ENCODE measurements at places on chromosomes 7 and 10.

GRCh38 chr7:108257954-108258353 is 127.8 kb upstream of the LAMB4 start:
- no peak for DNase-seq

- no peak for DNase-seq
Observed at GRCh38 chr7:40883826-40884225, 749.0 kb downstream of the SUGCT start.

DNA sequence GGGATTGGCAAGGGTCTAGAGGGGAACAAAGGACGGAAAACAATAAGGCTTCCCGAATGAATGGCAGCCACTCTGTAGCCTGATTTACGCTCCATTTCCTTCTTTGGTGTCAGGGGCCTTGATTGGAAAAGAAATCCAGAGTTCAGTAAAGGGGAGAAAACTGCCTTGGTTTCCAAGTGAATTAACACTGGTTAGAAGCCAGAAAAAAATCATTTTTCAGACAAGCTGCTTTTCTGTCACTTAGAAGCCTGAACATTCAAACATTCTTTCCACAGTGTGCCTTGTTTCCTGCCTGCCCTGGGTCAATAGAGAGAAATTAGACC is 283 bp upstream of the TRDMT1 start:
- DNase-seq: no peak

- DNase-seq: no peak
Observed at GRCh38 chr10:34131152-34131551, 683.9 kb downstream of the PARD3 start.

DNA sequence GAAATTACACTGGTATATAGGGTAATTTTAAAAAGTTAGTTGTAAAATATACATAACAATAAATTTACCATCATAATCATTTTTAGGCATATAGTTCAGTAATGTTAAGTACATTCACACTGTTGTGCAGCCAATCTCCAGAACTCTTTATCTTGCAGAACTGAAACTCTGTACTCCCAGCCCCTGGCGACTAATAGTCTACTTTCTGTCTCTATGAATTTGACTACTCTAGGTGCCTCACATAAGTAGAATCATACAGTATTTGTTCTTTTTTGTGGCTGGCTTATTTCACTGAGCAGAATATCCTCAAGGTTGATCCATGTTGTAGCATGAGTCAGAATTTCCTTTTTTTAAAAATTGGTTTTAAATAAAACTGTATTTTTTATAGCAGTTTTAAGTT is 41.4 kb downstream of the NRF1 start:
- no peak for DNase-seq

DNA sequence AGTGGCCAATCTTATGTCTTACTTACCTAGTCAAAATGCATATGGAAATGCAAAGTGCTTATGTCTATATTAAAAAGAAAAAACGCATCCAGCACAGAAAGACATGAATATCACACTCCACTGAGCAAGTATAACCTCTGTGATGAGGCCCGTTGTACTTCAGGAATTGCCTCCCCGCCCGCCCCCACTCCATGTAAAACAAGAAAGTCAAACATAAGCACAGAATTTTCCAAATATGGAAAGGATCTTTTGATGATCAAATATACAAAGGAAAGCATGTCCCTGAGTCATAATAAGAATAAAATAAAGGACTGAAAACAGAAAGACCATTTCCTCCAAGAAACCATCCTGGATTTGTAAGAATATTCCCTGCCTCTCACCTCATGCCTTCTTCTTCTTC is 229.1 kb downstream of the BAMBI start:
- no peak for DNase-seq

- no peak for DNase-seq
Observed at GRCh38 chr7:42262964-42263363, 26.0 kb upstream of the GLI3 start.

GRCh38 chr7:63117-63480 is 129.3 kb upstream of the FAM20C start:
- no peak for DNase-seq

DNA sequence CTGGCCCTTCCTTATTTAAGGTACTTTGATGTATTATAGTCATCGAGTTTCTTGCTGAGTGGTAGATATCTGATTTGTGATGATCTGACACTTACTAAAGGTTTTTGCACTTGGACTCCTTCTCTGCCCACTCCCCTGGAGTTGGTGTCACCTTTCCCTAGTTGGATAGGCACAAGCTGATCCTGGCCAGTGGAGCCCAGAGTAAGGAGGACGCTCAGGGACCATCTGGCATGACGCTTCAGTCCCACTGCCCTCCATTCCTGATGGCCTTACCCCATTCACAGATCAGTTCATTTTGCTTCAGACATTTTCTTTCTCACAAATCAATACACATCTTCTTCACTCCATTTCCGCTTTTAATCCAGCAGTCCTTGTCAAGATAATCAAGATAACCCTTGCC is 20.1 kb downstream of the ASB15 start:
- no peak for DNase-seq

DNA sequence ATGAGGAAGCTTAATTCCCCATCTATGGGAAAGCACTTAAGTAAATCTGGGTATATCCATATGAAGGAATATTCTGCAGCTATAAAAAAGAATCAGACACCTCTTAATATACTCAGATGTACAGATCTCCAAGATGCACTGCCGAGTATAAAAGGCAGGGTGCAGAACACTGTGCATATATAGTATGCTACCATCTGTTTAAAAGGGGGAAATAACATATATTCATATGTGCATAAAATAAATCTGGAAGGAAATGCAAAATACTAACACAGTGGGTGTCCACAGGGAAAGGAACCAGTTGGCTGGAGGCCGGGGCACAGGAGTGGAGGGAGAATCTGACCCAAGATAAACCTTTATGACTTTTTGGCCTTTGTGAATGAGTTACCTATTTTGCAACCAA is 201.4 kb downstream of the SFMBT2 start:
- no peak for DNase-seq

- no peak for DNase-seq
Observed at GRCh38 chr7:85464042-85464651, 277.3 kb upstream of the SEMA3D start.

DNA sequence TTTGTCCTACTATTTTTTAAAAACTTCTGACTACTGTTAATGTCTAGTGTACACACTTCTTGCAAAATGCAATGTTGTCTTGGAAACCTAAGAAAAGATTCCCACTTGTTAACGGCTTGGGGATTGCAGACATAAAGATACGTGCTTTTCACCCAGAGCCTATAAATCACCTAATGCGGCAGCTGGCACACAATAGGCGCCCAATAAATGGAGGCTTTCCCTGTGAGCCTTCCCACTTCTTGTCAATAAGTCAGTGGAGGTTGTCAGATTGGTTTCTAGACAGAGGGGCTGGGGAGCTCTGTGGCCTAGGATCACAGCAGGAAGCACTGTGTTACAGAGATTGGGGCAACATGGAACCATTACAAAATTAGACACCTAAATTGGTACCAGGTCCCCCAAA is 74.7 kb downstream of the VSTM4 start:
- DNase-seq: no peak

DNA sequence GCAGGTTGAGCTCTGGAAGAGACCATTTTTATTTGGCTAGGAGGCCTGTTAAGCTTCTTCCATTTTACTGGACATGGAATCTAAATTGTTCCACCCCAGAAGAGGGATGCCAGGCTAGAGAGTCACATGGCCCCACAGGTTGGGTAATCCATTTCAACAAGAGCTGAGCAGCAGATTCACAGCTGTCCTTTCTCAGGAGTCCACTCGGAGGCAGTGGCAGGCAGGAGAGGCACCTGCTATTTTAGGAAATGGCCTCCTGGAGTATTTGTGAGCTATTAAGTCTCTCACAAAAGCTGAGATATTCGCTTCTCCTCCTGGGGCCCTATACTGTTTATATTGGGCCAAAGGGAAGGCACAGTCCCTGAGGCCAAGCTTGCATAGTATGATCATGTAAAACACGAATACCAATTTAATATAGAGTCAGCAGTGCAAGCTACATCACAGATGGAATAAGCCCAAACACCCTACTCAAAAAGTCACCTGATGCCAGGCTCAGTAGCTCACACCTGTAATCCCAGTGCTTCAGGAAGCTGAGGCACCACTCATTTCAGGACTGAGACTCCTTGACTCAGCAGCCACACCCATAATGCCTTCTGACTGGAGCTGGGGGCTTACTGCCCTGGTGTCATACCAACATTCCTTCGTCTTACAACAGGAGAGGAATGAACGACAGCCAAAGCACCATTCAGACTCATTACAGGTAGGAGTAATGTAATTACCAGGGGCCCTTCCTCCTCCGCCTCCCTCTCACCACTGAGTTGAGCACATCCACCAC is 124.1 kb downstream of the LMBR1 start:
- DNase-seq: no peak

DNA sequence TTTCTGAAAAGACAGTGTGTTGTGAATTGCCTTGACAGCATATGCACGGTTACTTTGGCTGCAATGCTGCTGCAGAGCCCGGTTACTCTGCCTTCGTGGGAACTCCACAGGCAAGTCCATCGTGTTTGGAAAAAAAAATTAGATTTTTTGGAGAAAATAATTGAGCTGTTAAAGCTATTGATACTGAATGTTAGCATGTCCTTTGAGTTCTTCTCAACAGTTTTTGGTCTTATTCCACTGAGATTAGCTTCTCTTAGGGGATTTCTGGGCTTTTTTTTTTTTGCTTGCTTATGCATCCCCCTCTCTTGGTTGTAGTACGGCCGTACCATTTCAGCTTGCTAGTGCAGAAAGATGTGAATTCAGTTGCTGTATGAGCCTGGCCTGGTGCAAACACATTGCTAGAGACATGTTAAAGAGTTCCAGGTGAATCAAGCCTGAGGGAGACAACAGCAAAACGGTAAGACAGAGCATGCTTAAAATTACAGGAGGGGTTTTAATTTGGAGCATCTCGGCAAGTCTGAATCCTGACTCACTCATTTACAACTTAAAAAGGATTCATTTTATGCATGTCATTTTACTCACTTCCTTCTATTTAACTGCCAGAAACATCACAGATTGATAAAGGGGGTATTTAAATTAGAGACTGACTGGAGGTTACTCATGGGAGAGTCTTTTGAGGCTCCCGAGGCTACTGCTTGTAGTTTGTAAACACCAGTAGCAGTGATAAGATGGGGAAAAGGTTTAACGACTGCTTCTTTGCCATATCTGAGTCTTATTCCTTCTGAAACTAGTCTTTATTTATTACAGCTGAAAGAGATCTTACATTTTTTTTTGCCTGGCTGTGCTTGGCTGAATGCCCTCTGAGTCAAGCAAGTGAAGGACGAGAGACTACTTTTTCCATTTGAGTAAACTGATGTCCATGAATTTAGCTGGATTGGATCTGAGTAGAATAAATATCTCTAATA is 113.7 kb downstream of the CDK14 start:
- peak; percentile 79 for DNase-seq

- DNase-seq: no peak
Observed at GRCh38 chr7:2471396-2471795, 4.8 kb downstream of the GRIFIN start.

- DNase-seq: no peak
Observed at GRCh38 chr10:117530791-117531190, 11.8 kb upstream of the EMX2 start.

- DNase-seq: no peak
Observed at GRCh38 chr7:156865493-156865892, 27.5 kb downstream of the LMBR1 start.

DNA sequence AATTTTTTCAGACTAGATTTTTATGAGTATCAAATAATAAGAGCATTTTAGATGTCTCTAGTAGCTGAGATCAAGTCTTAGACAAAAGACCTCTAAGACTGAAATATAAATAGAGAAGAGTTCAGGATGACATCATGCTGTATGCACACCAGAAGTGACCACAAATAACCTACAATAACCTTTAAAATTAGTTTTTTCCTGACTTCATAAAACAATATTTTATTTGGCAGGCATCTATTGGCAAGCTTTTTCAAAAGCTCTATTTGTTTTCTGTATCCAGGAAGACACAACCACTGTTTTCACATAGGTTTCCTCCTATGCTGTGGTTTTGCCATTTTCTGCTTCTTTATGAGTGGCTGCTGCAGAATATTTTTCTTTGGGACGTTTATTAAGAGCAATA is 359.1 kb downstream of the CRPPA start:
- no peak for DNase-seq

- no peak for DNase-seq
Observed at GRCh38 chr10:33993917-33994316, 659.5 kb upstream of the NRP1 start.

DNA sequence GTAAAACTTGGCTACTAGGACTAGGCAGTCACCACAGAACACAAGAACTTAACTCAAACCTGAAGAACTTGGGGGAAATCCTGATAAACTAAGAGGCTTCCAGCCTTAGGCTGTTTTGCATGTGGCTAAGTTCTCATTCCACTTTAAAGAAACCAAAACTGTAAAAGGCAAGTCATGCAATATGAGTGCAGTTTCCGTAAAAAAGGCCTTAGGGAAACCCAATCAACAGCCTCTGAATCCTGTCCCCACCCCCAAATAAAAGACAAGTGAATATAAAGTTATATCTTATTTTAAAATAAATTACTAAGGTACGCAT is 95.1 kb downstream of the USP6NL start:
- no peak for DNase-seq

- DNase-seq: no peak
Observed at GRCh38 chr7:158321936-158322615, 265.5 kb downstream of the PTPRN2 start.

- no peak for DNase-seq
Observed at GRCh38 chr7:1617957-1618356, 48.1 kb upstream of the PSMG3 start.

DNA sequence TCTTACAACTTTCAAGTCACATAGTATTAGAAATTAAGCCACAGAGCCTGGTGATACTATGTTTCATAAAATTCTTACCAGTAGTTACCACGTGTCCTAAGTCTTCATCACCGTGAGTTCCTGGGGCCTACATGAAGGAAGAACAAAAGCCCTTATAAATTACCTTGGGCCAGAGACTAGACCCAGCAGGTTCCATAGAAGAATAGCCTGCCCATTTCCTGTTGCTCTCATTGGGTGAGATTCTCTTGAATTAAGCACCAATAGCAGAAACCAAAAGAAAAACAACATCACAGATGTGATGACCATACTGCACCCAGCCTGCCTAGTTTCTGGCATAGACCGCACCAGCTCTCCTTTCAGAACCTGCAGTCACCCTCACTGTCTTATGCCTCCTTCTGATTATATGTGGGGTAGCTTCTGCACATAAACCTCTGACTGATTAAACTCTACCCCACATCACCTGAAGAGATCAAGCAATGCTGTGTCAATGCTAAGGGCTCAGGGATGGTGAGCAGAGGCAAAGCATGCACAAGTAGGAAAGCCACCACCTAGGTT is 18.0 kb upstream of the SEM1 start:
- DNase-seq: no peak

GRCh38 chr10:8453587-8453986 is 399.1 kb downstream of the GATA3 start:
- DNase-seq: no peak

- DNase-seq: no peak
Observed at GRCh38 chr10:100192350-100192749, 6.5 kb upstream of the ERLIN1 start.

DNA sequence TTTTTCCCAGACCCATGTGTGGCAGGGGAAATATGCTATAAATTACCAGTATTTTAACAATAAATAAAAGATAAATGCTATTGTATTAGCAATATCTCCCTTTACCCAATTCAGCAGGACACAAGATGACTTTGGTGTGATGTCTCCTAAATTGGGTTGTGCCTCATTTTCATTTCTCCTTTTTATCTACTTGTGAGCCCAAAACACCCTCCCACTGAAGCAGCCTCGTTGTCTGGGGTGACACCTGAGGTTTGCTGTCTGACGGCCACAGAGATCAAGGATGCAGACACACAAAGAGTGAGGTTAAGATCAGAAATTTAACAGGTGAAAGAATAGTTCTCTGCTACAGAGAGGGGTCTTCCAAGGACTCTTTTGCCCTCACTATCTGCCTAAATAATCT is 27.1 kb upstream of the CC2D2B start:
- no peak for DNase-seq

GRCh38 chr10:103534621-103535498 is 41.4 kb downstream of the NEURL1 start:
- DNase-seq: no peak
